ENCODE measurements at places on chromosomes 7 and 10. TPM values are rescaled to one million over a fixed set of nuclear protein-coding genes. Genes with fewer than 3 reads are reported as not detected.

The SAP25 gene
- total RNA-seq: 8.8 TPM

The GBX1 gene
- not detected for total RNA-seq

The CALCR gene
- 0.12 TPM for total RNA-seq

The STOX1 gene
- 10.1 TPM for total RNA-seq

The DDC gene
- total RNA-seq: 2.1 TPM

The OR2A42 gene
- 0.26 TPM for total RNA-seq

The TAS2R5 gene
- 1.2 TPM for total RNA-seq

The TMEM184A gene
- 1.8 TPM for total RNA-seq

The NANOS1 gene
- total RNA-seq: 0.74 TPM

The EPO gene
- total RNA-seq: not detected

The AKR1C1 gene
- total RNA-seq: 55.1 TPM

The ENO4 gene
- total RNA-seq: 4.3 TPM

The SORCS1 gene
- total RNA-seq: 3.5 TPM

The MNX1 gene
- total RNA-seq: 1.4 TPM

The LRRC18 gene
- 3.1 TPM for total RNA-seq

The PDE6C gene
- total RNA-seq: not detected

The CTBP2 gene
- 74.9 TPM for total RNA-seq

The RBM48 gene
- total RNA-seq: 19.5 TPM

The OPALIN gene
- total RNA-seq: not detected

The PDZD8 gene
- 32.0 TPM for total RNA-seq

The PLCE1 gene
- total RNA-seq: 15.7 TPM

The COA1 gene
- total RNA-seq: 47.7 TPM

The CPN1 gene
- not detected for total RNA-seq

The CAMK2G gene
- total RNA-seq: 38.6 TPM

The AOC1 gene
- total RNA-seq: 0.48 TPM

The TUBB8 gene
- not detected for total RNA-seq

The CFAP69 gene
- total RNA-seq: 60.0 TPM

The HOXA11 gene
- total RNA-seq: not detected

The NPC1L1 gene
- total RNA-seq: 0.03 TPM

The LRRN3 gene
- total RNA-seq: 13.7 TPM

The BTBD16 gene
- not detected for total RNA-seq

The ICA1 gene
- total RNA-seq: 25.3 TPM

The SEMA3C gene
- total RNA-seq: 55.4 TPM

The NKX6-2 gene
- not detected for total RNA-seq

The SLC13A1 gene
- total RNA-seq: not detected

The VAX1 gene
- total RNA-seq: not detected

The SFRP4 gene
- total RNA-seq: 5.3 TPM

The MRLN gene
- not detected for total RNA-seq

The HOXA10 gene
- total RNA-seq: 0.21 TPM

The EIF4EBP2 gene
- total RNA-seq: 59.7 TPM

The OGA gene
- 89.3 TPM for total RNA-seq

The PLEKHS1 gene
- total RNA-seq: 21.9 TPM

The SLC29A4 gene
- 5.7 TPM for total RNA-seq

The OR6V1 gene
- not detected for total RNA-seq

The SVOPL gene
- total RNA-seq: 1.5 TPM

The FAM221A gene
- 18.3 TPM for total RNA-seq

The RASA4 gene
- total RNA-seq: 21.0 TPM

The ANKRD2 gene
- 3.1 TPM for total RNA-seq

The PLPP4 gene
- total RNA-seq: not detected

The GPR15LG gene
- not detected for total RNA-seq
